ENCODE measurements at places on chromosomes 1 and 21.

GRCh38 chr1:46612937-46613660 lies 3.5 kb downstream of the MOB3C start:
- no peak for DNase-seq

DNA sequence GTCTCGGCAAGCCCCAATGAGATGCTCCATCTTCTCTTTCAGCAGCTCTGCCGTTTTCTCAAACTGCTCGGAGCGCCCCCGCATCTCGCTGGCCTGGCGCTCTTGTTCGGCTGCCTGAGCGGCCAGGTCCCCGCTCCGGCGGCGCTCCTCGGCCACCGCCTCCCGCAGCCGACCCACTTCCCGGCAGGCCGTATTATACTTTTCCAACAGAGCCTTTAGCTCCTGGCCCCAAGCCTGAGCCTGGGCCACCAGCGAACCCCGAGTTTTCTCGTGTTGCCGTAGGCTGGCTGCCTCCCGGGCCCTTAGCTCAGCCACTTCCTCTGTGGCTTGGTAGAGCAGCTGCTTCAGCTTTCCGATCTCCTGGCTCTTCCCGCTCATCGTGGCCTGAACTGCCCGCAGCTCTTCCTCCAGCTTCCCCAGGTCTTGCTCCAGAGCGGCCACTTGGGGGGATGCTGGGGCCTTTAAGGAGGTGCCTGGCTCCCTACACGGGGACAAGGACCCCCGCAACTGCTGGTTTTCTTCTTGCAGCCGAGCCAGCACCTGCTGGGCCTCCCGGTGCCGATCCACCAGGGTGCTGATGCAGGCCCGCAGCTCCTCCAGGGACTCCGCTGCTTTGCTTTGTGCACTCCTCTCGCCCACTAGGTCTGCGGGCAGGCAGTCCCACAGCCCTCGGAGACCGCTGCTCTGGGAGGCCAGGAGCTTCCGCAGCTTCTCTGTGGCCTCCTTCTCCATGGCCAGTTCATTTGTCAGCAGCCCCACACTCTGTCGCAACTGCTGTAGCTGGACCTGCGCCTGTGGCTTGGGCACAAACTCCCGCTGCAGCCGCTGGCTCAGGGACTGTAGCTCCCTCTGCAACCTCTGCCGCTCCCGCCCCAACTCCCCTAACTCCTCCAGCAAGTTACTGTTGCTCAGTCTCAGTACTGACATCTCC lies 13.4 kb upstream of the PIAS3 start:
- peak; percentile 14 for DNase-seq

- no peak for DNase-seq
Measured at GRCh38 chr1:67664048-67664447, 21.0 kb upstream of the GADD45A start.

- DNase-seq: no peak
Measured at GRCh38 chr1:212805767-212806166, 14.1 kb downstream of the TATDN3 start.

GRCh38 chr1:1181129-1181937 lies 7.7 kb downstream of the TTLL10 start:
- DNase-seq: no peak

GRCh38 chr1:245587435-245588115 lies 432.8 kb downstream of the KIF26B start:
- DNase-seq: no peak

DNA sequence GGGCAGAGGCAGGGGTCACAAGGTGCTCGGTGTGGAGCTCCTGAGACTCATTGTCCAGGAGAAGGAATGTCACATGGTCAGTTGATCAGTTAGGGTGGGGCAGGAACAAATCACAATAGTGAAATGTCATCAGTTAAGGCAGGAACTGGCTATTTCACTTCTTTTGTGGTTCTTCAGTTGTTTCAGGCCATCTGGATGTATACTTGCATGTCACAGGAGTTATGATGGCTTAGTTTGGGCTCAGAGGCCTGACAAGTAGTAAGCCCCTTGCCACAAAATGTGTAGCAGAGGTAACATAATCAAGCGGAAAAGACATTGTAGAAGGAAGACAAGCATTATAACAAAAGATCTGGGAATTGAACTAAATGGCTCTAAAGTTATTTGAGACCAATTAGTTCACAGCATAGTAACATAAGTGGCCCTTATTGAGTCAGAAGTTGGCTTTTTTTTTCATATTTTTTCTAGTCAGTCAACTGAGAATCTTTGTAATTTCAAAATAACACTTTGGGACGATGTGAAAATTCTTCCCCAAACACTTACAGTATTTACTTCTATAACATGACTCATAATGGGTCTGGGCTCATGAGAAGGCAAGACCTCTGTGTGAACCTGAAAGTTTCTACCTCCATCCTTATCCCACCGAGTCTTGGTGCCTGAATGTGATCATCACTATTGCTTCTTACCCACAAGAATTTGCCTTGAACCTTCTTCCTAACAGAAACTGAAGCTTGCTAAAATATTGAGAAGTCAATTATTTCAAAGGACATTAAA lies 137.0 kb upstream of the DPT start:
- DNase-seq: no peak

DNA sequence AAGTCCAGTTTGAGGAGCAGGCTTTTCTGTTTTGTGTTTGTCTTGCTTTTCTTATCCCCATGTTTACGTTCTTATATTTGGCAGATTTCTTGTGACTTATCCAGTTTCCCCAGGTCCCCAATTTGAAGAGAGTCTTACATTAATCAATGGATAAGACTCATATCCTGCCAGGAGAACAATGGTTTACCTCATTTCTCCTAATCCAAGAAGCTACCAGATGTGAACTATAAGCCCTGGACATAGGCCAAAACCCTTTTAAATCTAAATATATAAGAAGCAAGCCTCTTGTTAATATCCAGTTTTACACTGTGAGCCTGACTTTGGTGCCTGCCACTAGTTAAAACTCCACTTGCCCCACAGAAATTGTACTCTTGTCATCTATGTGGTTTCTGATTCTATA lies 15.1 kb upstream of the COP1 start:
- DNase-seq: no peak

- no peak for DNase-seq
Measured at GRCh38 chr1:243564814-243565213, 285.2 kb downstream of the AKT3 start.

- DNase-seq: no peak
Measured at GRCh38 chr1:189431447-189431846, 1046.2 kb downstream of the BRINP3 start.

DNA sequence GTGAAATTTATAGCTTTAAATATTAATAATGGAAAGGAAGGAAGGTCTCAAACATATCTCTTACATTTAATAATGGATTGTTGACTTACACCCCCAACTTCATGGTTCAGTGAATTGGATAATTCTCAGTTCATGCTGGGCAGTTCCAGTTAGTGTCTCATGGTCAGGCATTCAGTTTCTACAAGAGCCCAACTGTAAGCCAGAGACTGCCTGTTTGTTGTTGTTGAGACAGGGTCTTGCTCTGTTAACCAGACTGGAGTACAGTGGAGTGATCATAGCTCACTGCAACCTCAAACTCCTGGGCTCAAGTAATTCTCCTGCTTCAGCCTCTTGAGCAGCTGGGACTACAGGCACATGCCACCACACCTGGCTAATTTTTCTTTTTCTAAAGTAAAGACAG lies 5.0 kb upstream of the DMAP1 start:
- no peak for DNase-seq

DNA sequence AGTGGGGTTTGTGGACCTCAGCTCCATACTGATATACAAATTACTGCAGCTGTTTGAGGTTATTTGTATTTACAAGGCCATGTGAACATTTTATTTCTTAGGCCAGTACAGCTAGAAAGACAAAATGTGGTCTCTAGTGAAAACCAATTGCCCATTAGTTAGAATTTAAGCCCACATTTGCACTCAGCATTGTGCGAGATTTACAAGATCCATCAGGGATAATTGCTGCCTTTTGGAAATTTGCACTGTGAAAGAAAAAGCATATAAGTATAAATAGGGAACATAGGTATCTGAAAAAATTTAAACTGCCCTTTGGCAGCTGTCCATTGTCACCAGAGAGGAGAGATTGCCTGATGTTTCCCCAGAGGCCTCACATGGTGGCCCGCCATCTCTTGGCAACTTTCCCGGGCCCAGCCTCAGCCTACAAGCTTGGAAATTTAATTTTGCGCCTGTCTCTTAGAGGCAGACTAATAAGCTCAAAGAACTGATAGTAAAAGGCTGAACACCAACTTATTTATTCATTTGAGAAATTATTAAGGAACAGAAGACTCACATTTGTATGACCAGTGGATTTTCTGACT lies 120.7 kb downstream of the MAP3K21 start:
- no peak for DNase-seq

GRCh38 chr1:21042929-21043605 lies 133.6 kb downstream of the EIF4G3 start:
- DNase-seq: no peak

DNA sequence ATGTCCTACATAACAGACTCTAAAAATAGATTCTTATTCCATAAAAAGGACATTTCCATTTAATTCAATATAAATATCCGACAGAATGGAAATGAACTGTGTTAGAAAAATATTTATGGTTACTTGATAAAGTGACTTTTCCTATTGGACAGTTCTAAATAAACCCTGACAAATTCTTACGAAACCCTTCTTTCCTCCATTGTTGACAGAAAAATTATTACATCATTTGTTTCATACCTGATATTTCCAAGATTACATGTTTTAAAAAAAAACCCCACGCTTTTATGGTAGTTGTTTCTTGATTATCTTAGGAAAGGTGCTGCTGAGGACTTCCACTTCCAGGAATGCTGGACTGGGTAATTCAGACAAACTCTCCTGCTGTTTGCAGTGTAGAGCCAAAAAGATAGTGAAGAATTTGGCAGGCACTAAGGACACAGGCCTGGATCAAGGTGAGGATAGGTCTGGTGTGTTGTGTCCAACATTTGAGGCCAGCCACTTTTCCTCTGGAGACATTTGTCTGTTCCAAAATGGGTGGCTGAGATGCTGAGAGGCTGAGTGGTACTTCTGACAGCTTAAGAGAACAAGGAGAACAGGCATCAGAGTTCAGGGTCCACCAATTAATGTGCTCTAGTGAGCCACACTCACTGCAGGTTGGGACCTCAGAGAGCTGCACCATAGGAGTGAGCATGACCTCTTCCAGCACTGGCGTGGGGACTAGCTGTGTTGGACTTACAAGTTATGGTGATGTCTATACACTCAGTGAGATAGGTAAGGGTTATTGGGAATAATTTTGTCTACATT lies 7.0 kb upstream of the C1orf116 start:
- no peak for DNase-seq

GRCh38 chr1:53628286-53628955 lies 110.5 kb downstream of the GLIS1 start:
- DNase-seq: no peak

DNA sequence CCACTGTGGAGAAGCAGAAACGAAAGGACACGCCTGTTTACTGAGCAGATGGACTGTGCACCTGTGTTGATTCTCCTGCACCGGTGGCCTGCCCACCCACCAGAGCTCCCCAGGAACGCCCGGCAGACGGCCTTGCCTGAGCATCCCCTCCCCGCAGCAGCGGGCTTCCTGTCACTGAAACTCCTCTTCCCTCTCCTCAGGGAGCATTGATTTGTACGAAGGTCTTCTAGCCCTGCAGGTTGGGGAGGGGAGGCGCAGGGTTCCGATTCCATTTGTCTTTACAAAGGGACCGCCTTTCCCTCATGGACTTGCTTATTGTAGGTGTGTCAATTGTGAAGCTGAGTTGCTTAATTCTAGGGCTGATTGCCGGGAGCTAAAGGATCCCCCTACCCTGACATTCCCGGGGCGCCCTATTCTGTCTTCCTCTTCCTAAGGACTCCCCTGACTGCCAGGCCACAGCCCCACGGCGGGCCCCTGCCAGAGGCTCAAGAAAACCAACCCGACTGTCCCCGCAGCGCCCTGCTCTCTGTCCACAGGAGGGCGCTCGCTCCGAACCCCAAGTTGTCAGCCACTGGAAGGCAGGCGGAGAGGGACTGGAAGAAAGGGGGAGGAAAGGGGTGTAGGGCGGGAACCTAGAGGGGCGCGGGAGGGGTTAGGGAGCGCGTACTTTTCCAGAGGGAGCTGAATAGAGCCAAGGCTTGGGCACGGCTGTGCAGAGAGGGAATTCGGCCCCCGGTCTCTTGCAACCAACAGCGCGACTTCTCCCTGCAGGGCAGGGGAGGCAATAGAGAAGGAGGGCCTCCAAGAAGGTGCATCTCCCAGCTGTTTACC lies 2.8 kb downstream of the S100A6 start:
- peak; percentile 58 for DNase-seq

DNA sequence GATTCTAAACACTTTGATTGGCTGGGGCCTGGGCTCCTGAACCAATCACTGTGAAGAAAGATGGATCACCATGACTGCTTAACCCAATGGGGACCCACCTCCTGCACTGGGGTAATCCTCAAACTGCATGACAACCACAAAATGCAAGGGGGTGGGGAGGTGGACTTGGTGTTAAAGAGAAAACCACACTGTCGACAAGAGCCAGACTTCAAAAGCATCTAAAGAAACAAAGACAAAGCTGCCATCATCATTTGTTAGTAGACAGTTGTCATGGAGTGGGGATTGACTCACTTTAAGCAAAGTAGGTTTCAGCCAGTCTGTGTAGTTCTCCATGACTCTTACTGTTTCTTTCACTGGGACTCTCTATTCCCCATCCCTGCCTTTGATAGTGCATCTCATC lies 433.8 kb downstream of the PLPP3 start:
- no peak for DNase-seq

DNA sequence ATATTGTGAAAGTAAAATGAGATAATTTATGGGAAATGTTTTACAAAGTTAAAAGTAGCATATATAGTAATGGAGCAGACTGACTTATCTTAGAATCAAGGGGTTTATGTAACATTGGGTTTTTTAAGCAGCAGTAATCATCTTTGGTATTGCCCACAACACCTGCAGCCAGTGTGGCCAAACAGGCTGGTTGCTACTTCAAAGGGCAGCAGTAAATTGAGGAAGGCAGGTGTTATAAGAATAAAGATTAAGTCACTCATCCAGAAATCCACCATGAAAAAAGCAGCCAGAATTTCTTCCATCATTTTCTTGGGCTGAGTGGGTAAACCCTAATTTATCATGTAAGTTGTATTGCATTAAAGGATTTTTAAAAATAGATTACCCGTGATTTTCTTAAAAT lies 16.7 kb downstream of the DYNLT5 start:
- DNase-seq: no peak

- no peak for DNase-seq
Measured at GRCh38 chr1:55124470-55124869, 85.1 kb downstream of the PCSK9 start.

GRCh38 chr1:204265665-204266064 lies 51.9 kb upstream of the GOLT1A start:
- no peak for DNase-seq

GRCh38 chr1:51578383-51579109 lies 38.3 kb upstream of the OSBPL9 start:
- DNase-seq: no peak

- DNase-seq: no peak
Measured at GRCh38 chr1:38609166-38610025, 250.2 kb downstream of the RRAGC start.

GRCh38 chr1:231070758-231071444 lies 30.8 kb upstream of the FAM89A start:
- DNase-seq: no peak

Data from activated T-helper 1 cell treated with anti-CD3 and anti-CD28 coated beads, Interleukin-2, amount 50 U/mL, for 16 hours (primary cell).